ENCODE measurements at places on chromosomes 3 and 15.

DNA sequence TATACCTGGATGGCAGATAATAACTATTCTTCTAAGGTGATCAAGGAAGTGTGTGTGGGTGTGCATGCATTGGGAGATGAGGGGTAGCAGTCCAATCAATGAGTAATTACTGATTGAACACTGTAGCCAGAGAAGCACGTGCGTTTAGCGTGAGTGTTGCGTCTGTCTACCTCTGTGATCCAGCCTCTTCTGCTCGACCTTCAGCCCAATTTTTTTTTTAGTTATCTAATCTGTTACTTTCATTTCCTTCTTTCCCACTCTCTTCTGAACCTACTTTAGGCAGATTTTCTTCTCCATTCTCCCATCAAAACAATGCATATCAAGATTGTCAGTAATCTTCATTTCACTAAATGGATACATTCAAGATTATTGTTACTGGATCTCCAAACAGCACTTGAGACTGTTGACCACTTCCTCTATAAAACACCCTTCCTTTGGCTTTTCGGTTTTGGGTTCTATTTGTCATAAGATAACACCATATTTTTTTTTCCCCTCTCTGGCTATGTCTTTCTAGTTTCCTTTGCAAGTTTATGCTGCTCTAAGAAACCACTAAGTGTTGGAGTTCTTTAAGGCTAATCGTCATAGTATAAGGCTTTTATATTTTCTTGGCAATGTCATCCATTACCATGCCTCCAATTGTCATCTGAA, 41.0 kb downstream of the MCTP2 start:
- no peak for DNase-seq

- no peak for DNase-seq
Observed at GRCh38 chr15:31292391-31293015, 34.1 kb upstream of the KLF13 start.

DNA sequence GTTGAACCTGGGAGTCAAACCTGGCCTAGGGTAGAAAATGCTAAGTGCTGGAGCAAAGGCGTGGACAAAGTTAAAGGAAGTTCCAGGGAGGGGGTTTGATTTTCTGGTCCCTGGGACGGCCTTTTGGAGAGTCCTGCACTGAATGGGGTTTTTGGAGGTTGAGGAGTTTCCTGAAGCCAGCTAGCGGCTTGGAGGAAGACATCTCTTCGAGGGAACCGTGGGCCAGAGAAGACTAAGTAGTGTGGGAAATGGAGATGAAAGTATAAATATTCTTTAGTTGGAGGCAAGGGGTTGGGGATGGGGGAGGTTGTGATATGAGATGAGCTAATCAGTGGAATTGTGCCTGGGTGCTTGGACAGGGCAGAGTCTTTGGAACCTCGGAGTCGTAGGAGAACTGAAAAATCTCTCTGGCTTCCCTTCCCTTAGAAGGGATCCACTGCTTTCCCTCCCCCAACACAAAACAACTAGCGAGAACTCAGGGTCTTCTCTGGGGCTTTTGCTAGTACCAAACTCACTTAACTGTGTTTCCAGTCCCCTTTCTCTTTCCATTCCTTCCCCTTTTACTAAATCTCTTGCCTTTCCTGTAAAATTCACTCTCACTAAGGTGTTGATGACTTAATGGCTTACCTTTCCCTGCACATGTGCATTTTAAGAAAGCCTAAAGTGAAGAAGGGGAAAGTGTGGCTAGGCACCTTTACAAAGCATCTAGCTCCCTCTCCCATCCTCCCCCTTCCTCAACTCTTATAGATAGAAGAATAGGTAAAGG, 1.0 kb downstream of the LPP start:
- DNase-seq = no peak

DNA sequence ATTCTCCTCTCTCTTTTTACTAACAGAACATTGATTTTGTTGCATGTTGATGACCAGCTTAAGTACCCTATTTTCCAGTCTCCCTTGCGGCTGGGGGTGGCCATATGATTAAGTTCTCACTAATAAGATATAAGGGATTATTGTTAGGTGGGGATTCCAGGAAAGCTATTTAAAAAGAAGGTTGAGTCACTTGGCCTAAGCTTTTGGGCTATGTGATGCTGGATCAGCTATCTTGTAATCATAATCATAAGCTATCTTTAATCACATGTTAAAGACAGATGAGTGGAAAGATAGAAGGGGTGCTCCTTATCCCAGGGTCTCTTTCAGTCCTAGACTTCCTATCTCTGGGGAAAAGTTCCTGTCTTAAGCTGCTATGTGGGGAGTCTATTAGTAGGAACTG, 59.9 kb downstream of the CGNL1 start:
- no peak for DNase-seq

DNA sequence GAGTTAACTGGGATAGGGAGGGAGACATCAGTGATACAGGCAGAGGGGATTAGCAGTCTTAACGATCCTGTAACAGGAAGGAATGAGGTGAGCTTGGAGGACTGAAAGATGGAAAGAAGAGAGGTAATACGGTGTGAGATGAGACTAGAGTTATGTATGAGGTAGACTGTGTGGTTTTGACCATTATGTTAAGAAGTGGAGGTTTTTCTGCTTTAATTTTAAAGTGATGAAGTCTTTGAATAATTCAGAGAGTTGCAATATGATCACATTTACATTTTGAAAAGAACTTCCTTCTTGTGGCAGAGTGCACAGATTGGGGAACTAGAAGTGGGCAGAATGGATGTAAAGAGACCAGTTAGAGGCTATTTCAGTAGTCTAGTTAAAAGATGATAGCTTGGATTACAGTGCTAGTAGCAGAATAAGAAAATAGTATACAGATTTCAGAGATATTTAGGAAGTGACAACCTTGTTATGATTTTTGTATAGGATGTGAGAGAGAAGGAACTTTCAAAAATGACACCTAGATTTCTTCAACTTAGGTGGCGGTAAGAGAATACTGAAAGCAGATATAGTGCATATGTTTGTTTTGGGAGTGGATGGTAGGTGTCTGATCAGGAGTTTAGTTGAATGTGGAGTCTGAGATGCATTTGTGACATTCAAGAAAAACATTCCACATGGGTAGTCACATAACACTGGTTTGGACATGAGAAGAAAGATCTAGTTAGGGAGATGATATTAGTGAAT, 40.5 kb downstream of the STT3B start:
- no peak for DNase-seq

- DNase-seq = no peak
Observed at GRCh38 chr3:29525254-29525881, 244.5 kb downstream of the RBMS3 start.

- DNase-seq = no peak
Observed at GRCh38 chr3:76683256-76683655, 356.6 kb upstream of the ROBO2 start.

GRCh38 chr3:45889337-45889736, 3.0 kb downstream of the CCR9 start:
- DNase-seq = no peak

- DNase-seq = no peak
Observed at GRCh38 chr15:87564681-87565080, 691.9 kb downstream of the NTRK3 start.

GRCh38 chr3:58403513-58404109, 30.0 kb downstream of the PDHB start:
- no peak for DNase-seq

- no peak for DNase-seq
Observed at GRCh38 chr3:46844397-46844796, 18.8 kb downstream of the MYL3 start.

DNA sequence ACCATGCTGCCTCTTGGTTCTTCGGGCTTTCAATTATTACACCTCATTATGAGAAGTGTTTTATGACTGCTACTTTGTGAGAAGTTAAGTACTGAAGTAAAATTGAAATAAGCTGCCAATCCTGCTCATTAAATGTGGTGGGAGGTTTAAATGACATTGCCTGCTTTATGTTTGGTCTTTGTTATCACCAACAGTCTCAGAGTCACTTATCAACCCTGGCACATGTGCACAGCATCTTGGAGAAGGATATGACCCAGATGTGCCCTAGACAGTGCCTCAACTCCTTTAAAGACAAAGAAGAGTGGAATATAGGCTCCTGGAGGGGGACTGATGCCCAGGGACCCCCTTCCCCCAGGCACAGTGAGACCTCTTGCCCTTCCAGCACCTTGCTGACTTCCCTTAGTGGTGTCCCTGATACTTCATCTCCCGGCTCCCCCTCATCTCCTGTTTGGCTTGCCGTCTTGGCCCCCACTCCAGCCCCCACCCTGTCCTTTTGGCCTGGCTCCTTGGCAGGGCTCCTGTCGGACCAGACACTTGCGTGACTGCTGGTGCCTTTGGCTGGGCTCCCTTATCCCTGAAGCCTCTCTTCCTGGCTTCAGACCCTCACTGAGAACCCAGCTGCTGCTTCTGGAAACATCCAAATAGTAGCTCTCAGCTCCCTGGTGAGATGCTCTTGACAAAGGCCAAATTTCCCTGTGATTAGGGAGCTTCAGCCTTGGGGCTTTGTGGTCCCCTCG, 39.8 kb downstream of the ARHGAP31 start:
- no peak for DNase-seq

DNA sequence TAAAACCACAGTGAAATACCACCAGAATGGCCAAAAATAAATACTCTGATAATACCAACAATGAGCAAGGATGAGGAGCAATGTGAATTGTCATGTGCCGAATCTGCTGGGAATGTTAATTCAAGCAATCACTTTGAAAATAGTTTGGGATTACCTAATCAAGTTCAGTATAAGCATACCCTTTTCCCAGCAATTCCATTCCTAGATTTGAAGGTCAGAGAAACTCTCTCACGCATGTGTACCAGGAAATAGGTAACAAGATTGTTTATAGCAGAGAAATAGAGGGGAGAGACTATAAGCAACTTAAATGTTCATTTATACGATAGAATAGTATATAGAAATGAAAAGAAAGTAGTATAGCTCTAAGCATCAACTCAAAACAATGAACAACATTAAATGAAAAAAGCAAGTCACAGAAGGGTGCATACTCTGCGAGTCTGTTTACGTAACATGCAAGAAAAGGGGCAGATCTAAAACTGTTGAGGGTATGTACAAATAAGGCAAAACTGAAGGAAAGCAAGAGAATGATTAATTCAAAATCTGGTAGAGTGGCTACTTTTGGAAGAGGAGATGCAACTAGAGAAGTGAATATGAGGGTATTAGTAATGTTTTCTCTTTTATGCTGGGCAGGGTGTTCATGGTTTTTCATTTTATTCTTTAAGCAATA, 27.4 kb downstream of the TMOD3 start:
- DNase-seq = no peak

GRCh38 chr15:77747175-77748077, 114.7 kb upstream of the LINGO1 start:
- DNase-seq = no peak

DNA sequence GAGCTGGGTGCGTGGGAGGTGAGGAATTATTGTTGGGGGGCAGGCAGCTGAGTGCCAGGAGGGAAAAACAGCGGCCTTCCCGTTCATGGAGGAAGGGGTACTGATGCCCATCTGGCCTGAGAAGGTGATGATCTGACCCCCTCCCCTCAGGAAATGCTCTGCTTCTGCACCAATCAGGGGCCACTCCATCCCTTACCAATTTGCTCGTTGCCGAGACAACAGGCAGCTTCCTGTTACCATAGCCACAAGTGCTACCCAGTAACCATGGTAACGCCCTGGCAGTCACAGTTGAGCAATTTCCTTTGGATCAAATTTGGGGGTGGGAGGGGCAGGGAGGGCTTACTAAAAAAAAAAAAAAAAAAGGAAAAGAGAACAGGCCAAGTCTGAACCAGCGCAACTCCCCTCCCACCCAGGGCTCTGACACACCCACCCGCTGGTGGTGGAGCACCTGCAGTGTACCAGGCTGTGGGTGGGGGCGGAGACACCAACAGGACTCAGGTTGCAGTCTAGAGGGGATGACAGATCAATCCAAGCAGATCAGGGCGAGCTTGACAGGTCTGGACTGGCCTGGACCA, 13.7 kb downstream of the CELF6 start:
- DNase-seq = peak; percentile 47

GRCh38 chr3:142319094-142319493, 93.7 kb upstream of the GK5 start:
- no peak for DNase-seq

DNA sequence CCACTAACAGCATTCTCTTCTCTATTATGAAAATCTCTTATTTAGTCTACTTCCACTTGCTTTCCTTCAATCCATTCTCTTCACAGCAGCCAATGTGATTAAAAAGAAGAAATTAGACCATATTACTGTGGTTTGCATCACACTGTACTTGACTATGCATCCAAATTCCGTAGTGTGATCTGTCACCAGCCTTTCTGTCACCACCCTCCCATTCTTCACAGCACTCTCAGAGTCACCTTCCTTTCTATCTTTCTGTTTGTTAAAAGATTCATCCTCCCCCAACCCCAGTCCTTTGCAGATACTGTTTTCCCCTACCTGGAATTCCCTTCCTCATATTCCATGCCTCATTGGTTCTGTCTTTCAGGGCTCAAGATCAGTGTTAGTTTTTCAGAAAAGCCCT, 55.0 kb upstream of the ABHD10 start:
- DNase-seq = no peak

GRCh38 chr3:188339410-188340295, 185.7 kb downstream of the LPP start:
- no peak for DNase-seq

- DNase-seq = no peak
Observed at GRCh38 chr3:185846037-185846436, 21.2 kb upstream of the IGF2BP2 start.

DNA sequence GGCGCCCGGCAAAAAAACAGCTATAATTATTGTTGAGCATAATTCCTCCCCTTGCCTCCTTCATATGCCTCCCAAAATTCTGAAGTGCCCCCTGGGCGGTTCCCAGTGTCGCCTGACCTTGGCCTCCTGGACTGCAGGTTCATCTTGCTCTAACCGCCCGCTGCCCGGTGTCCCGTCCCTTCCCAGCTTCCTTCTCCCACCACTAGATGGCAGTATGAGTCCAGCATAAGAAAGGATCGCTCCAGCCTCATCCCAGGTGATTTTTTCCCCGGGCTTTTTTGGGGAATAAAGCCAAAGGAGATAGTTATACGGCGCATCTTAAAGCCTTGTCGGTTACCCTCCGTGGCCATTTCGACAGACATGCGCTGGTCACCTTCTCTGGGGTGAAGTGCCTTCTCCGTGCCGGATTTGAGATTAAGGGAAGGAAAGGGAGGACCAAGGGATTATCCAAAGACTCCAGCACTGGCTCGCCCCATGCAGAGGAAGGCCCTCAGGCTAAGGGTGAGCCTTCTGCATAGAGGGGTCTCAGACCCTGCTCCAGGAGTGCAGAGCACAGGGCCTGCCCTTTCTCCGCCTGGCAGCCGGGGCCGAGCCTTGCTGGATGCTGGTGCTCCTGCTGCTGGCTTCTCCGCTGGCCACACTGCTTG, 45.8 kb upstream of the TRA2B start:
- DNase-seq = peak; percentile 28
